ENCODE measurements at places on chromosomes 1 and 21.

DNA sequence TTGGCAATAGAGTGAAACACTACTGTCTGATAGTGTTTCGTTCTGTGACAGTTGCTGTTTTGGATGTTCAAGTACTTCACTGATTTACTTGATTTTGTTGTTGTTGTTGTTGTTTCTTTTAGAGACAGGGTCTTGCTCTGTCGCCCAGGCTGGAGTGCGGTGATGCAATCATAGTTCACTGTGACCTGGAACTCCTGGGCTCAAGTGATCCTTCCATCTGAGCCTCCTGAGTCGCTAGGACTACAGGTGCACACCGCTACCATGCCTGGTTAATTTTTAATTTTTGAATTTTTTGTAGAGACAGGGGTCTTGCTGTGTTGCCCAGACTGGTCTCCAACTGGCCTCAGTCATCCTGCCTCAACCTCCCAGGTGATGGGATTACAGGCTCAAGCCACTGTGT is 2.3 kb downstream of the ATF6 start:
- DNase-seq, result no peak

GRCh38 chr1:200906491-200906890 is 11.8 kb downstream of the INAVA start:
- DNase-seq, result no peak

DNA sequence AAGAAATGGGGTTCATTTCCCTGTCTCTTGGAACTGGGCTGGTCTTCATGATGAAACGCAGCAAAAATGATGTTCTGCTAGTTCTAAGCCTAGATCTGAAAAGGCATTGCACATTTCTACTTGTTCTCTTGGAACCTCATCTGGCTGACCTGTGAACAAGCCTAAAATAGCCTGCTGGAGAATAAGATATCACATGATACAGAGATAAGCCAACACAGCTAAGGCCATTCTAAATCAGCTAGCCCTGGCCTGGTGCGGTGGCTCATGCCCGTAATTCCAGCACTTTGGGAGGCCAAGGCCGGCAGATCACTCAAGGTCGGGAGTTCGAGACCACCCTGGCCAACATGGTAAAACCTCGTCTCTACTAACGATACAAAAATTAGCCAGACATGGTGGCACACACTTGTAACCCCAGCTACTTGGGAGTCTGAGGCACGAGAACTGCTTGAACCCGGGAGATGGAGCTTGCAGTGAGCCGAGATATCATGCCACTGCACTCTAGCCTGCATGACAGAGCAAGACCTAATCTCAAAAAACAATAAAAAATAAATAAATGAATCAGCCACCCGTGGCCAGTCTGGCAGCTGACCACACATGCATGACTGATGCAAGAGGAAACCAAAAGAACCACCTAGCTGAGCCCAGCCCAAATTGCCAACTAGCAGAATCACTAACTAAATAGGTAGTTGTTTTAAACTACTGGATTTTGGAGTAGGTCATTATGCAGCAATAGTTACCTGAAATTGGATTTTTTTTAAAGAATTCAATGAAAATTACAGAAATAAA is 18.0 kb downstream of the CD244 start:
- no peak for DNase-seq

- DNase-seq, result no peak
Measured at GRCh38 chr1:240602189-240602588, 9.8 kb downstream of the GREM2 start.

DNA sequence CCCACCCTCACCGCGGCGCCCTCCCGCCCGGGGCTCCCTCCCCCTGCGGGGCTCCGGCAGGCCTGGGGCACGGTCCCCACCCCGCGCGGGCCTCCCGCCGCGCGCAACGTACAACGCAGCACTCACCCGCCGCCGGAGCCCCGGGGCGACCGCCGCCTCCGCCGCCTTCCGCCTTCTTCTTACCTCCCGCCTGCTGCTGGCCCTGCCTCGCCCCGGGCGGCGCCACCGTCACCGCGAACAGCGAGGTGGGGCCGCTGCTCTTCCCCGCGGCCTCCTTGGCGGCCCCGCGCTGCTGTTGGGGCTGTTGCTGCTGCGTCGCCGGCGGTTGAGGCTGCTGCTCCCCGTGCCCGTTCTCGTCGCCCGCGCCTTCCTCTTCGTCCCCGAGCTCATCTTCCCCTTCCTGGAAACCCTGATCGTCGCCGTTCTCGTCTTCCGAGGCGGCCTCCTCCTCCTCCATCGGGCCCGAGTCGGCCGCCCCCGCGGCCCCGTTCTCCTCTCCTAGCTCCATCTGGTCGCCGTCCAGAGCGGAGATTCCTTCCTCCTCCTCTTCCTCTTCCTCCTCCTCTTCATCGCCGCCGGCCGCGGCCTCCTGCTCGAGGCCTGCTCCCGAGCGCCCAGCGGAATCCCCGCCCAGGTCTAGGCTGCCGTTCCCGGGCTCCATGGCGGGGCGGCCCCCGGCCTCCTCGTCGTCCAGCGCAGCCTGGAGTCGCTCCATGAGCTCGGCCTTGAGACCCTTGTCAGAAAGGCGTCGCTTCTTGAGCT is 671 bp downstream of the HNRNPU start:
- DNase-seq, result peak; percentile 9

GRCh38 chr1:232851532-232851931 is 46.3 kb downstream of the MAP10 start:
- DNase-seq, result no peak

DNA sequence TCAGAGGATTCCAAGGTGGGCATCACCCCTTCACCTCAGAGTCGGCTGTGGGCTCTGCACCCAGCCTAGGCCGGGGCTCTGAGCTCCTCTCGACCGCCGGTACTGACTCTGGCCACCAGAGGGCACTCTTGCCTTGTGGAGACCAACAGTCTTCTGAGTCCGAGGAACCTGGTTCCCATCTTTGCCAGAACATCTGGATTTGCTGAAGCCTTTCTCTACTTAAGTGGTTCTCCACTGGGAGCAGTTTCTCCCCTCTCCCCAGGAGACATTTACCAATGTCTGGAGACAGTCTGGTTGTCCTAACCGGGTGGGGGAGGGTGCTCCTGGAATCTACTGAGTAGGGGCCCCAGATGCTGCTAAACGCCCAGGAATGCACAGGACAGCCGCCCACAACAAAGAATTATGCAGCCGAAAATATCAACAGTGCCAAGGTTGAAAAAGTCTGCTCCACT is 9.4 kb downstream of the ETV3L start:
- DNase-seq, result peak; percentile 85

DNA sequence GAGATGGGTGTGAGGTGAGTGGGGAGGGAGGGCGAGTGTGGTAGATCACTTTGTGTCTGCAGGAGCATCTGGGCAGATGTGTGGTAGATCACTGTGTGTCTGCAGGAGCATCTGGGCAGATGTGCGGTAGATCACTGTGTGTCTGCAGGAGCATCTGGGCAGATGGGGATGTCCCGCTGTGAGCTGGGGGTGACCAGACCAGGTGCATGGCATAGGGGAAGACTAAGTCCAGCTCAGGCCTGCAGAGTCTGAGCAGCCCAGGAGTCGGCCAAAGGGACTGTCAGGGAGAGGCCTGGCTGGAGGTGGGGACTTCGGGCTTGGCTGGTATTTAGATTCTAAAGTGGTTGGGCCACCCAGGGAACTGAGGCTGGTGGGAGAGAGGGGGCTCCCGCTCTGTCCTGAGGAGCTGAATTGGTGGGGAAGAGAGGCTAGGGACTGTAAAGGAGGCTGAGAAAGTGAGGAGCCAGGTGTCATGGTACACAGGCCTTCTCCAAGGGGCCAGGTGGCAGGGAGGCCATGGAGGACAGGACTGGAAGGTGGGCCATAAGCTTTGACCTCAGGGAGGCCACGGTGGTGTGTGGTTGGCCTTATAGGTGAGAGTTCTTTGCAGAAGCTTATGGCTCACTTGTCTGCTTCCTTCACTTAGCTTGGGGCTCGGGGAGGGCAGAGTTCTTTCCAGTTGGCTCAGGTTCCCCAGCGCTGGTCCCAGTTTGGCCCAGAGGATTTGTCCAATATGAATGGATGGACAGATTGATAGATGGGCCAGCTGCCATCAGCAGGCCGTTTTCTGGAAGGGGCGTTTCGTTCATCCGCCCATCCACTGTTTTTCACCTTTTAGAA is 15.6 kb downstream of the ZNF362 start:
- no peak for DNase-seq

GRCh38 chr1:90393025-90393424 is 324.1 kb downstream of the BARHL2 start:
- DNase-seq, result no peak
